ENCODE measurements at places on chromosomes 6 and 20. TPM values are rescaled to one million over a fixed set of nuclear protein-coding genes. Genes with fewer than 3 reads are reported as not detected.

GRCh38 chr6:145012039-145012662 lies 723.2 kb downstream of the EPM2A start:
- H3K36me3 ChIP-seq: no peaks in the 10 kb centered on the region
- DNase-seq: no peak
- H3K27me3 ChIP-seq: peaks cover 9% of the 10 kb centered on the region
- H3K4me1 ChIP-seq: no peaks in the 10 kb centered on the region

- H3K4me3 ChIP-seq: no peak overlapping the region
- H3K27me3 ChIP-seq: no peaks in the 10 kb centered on the region
- no peaks in the 10 kb centered on the region for H3K36me3 ChIP-seq
These were observed 436.0 kb downstream of the PLCB1 start for GRCh38 chr20:8568075-8568474.

DNA sequence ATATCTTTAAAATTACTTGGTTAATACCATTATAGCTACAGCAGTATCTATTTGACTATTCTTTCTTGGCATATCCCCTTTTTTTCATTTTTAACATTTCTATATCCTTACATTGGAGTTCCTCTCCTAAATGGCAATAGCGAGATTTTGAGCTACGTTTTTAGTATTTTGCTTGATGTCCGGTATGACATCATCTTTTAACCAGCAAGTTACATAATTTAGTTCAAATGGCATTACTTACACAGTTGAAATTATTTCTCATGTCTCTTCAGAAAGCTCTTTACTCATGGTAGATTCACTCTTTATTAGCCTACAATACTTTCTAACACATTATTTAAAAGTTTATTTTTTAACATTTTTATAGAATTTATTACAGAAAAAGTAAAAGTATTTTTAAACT lies 701.7 kb upstream of the EPHA7 start:
- no peaks in the 10 kb centered on the region for H3K27me3 ChIP-seq
- H3K4me1 ChIP-seq: no peaks in the 10 kb centered on the region
- H3K4me3 ChIP-seq: no peak overlapping the region
- no peaks in the 10 kb centered on the region for H3K36me3 ChIP-seq

DNA sequence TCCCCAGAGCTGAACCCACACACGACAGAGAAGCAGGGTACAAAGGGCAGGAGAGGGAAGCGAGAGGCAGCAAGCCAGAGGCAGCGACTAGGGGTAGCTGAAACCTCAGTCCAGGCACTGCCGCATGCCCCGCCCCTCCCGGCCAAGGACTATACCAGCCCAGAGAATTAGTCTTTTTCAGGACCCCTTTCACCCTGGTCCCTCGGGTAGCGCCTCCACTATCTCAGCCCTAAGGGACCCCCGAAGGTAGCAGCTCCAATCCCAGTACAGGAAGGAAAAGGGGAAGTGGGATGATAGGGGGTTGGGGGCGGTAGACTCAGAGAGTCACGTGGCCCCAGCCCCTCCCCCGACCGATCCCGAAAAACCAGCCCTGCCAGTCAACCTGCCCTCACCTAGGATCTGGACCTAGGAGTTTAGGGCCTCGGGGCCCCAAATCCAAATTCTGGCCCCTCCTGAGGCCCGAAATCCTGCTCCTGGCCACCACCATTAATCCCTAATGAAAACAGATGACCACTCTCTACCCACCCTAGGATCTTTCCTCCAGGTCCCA lies 1.3 kb downstream of the RGL2 start:
- H3K27me3 ChIP-seq: no peaks in the 10 kb centered on the region
- DNase-seq: no peak
- peaks cover 14% of the 10 kb centered on the region for H3K36me3 ChIP-seq
- peaks cover 33% of the 10 kb centered on the region for H3K4me1 ChIP-seq

- DNase-seq: no peak
- no peaks in the 10 kb centered on the region for H3K27me3 ChIP-seq
- H3K4me1 ChIP-seq: no peaks in the 10 kb centered on the region
- no peak overlapping the region for H3K4me3 ChIP-seq
These were observed 214.6 kb downstream of the PRL start for GRCh38 chr6:22082218-22082617.

DNA sequence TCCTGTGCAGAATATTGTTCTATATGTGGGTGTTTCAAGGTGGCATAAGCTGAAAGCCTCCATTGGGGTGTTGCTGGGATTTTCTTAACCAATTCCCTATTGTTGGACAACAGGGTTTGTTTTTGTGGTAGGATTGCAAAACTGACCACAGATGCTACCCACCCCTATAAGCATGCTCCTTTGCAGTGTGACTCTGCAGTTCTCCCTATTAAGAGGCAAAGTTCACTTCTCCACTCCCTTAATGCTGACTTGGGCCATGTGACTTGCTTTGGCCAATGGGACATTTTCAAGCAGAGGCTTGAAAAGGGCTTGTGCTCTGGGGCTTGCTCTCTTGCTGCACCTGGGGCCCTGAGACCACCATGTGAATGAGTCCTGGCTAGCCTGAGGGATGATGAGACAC lies 8.5 kb upstream of the ANGPT4 start:
- no peaks in the 10 kb centered on the region for H3K36me3 ChIP-seq
- no peaks in the 10 kb centered on the region for H3K4me1 ChIP-seq
- DNase-seq: no peak

GRCh38 chr6:67467341-67467740 lies 1167.7 kb upstream of the ADGRB3 start:
- no peaks in the 10 kb centered on the region for H3K36me3 ChIP-seq
- H3K4me1 ChIP-seq: no peaks in the 10 kb centered on the region
- no peak overlapping the region for H3K27ac ChIP-seq
- H3K4me3 ChIP-seq: no peak overlapping the region
- DNase-seq: no peak

GRCh38 chr20:34578025-34578424 lies 19.5 kb downstream of the MAP1LC3A start:
- H3K4me3 ChIP-seq: no peak overlapping the region
- H3K27me3 ChIP-seq: no peaks in the 10 kb centered on the region
- peaks cover 20% of the 10 kb centered on the region for H3K4me1 ChIP-seq
- no peak for DNase-seq
- peaks cover 4% of the 10 kb centered on the region for H3K36me3 ChIP-seq

- H3K4me1 ChIP-seq: peaks cover 11% of the 10 kb centered on the region
- H3K27me3 ChIP-seq: no peaks in the 10 kb centered on the region
- no peak for DNase-seq
- no peak overlapping the region for H3K4me3 ChIP-seq
- no peak overlapping the region for H3K27ac ChIP-seq
These were observed 89.7 kb downstream of the TCP11 start for GRCh38 chr6:35051396-35051795.

B3GALT4 gene
- 10.1 TPM for total RNA-seq

HEY2 gene
- total RNA-seq: not detected

SMIM13 gene
- total RNA-seq: 7.5 TPM

All from T-helper 17 cell (primary cell).